ENCODE measurements at places on chromosomes 16 and 17. TPM values are rescaled to one million over a fixed set of nuclear protein-coding genes. Genes with fewer than 3 reads are reported as not detected.

GRCh38 chr17:19242323-19242722 is 5.2 kb downstream of the EPN2 start:
- no peaks in the 10 kb centered on the region for H3K36me3 ChIP-seq
- DNase-seq: no peak
- no peak overlapping the region for H3K4me3 ChIP-seq
- no peak overlapping the region for H3K27ac ChIP-seq
- peaks cover 21% of the 10 kb centered on the region for H3K4me1 ChIP-seq
- H3K27me3 ChIP-seq: no peaks in the 10 kb centered on the region

Gene FBXW10
- 0.20 TPM for polyA plus RNA-seq

DNA sequence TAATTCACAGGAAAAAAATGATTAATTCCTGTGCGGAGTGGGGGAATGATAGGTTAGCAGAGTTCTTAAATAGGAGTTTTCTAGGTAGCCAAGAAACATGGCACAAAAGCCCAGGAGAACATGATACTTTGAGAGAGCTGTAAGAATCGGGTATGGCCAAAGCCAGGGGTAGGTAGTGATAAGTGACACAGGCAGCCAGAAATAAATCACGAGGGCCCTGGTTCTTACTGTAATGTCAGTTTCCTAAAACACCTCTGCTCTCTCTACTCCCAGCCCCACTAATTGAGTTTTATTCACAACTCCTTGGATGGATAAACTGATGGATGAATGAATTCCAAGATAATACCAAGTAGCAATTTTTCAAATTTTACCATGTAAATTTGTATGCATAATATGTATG is 54.1 kb downstream of the VAT1L start:
- DNase-seq: no peak
- H3K27ac ChIP-seq: no peak overlapping the region
- H3K4me1 ChIP-seq: no peaks in the 10 kb centered on the region
- no peaks in the 10 kb centered on the region for H3K36me3 ChIP-seq
- no peak overlapping the region for H3K4me3 ChIP-seq

Gene IRX3
- polyA plus RNA-seq: 0.53 TPM

- no peak for DNase-seq
- no peaks in the 10 kb centered on the region for H3K4me1 ChIP-seq
- no peaks in the 10 kb centered on the region for H3K27me3 ChIP-seq
- no peak overlapping the region for H3K27ac ChIP-seq
These were observed 55.9 kb upstream of the CLEC18B start for GRCh38 chr16:74477226-74477625.

Gene GUCY2D
- 0.14 TPM for polyA plus RNA-seq

Gene ATXN2L
- 23.1 TPM for polyA plus RNA-seq

Gene ARL17A
- polyA plus RNA-seq: 1.2 TPM

Gene BMERB1
- 9.7 TPM for polyA plus RNA-seq

Gene TPSG1
- 0.55 TPM for polyA plus RNA-seq

DNA sequence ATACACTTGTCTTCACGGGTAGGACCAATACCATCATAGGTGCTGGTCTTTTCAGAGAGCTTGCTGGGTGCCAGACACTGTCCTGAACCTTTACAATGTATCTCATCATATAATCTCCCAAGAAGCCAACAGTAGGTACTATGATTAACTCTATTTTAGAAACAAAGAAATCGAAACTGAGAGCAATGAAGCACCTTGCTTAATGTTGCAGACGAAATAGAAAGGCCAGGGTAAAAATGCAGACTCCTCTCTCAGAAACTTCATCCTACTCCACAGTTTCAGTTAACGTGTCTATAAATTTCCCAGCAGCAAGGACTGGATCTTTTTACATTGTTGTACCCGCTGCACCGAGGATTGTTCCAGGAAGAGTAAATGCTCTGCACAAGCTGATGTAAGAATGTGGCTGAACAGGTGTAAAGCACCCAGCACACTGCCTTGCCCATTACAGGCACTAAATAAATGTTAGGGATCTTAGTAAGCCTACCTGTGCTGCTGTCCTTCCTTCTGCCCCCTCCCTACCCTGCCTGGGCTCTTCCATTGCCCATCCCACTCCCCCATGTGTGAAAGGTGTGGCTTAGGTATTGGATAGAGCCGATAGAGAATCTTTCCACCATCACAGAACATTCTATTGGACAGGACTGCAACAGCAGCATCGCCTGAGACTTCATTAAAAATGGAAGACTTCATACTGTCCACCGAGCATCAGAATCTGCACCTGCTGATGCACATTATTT is 476.7 kb downstream of the SOX9 start:
- no peak overlapping the region for H3K27ac ChIP-seq
- H3K27me3 ChIP-seq: no peaks in the 10 kb centered on the region
- no peak for DNase-seq
- peaks cover 6% of the 10 kb centered on the region for H3K4me1 ChIP-seq
- no peak overlapping the region for H3K4me3 ChIP-seq

- H3K4me1 ChIP-seq: no peaks in the 10 kb centered on the region
- no peak for DNase-seq
- no peak overlapping the region for H3K27ac ChIP-seq
- H3K27me3 ChIP-seq: no peaks in the 10 kb centered on the region
- no peak overlapping the region for H3K4me3 ChIP-seq
These were observed 88.4 kb upstream of the ATF7IP2 start for GRCh38 chr16:10297341-10298006.

- peaks cover 21% of the 10 kb centered on the region for H3K4me1 ChIP-seq
- H3K36me3 ChIP-seq: peaks cover 38% of the 10 kb centered on the region
- H3K27me3 ChIP-seq: no peaks in the 10 kb centered on the region
- no peak overlapping the region for H3K4me3 ChIP-seq
- no peak overlapping the region for H3K27ac ChIP-seq
These were observed 15.7 kb downstream of the ALDH3A2 start for GRCh38 chr17:19664136-19664820.

Gene FAM20A
- 54.4 TPM for polyA plus RNA-seq

DNA sequence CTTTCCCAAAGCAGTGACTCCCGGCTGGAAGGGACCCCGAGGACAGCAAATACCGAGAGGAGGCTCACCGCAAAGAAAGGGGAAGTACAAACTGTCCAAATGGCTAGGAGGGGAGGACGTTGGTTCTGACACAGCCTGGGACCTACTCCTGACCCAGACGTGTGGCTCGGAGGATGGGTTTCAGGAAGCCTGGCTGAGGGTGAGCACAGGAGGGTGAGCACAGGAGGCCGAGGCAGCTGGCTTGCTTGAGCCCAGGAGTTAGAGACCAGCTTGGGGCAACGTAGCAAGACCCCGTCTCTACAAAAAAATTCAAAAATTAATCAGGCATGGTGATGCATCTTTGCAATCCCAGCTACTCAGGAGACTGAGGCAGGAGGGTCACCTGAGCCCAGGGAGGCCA is 83.2 kb downstream of the C16orf78 start:
- no peaks in the 10 kb centered on the region for H3K36me3 ChIP-seq
- no peaks in the 10 kb centered on the region for H3K4me1 ChIP-seq
- no peak overlapping the region for H3K27ac ChIP-seq
- no peak for DNase-seq
- H3K27me3 ChIP-seq: no peaks in the 10 kb centered on the region

Gene TAC4
- polyA plus RNA-seq: not detected

GRCh38 chr16:5018793-5019192 is 14.9 kb downstream of the NAGPA start:
- H3K27me3 ChIP-seq: no peaks in the 10 kb centered on the region
- H3K4me3 ChIP-seq: no peak overlapping the region

GRCh38 chr16:28879261-28879840 is 1.1 kb downstream of the ATP2A1 start:
- H3K27ac ChIP-seq: no peak overlapping the region
- H3K27me3 ChIP-seq: no peaks in the 10 kb centered on the region
- peaks cover 12% of the 10 kb centered on the region for H3K4me1 ChIP-seq
- H3K4me3 ChIP-seq: peak overlapping the region; percentile 63

Gene TAT
- 540 TPM for polyA plus RNA-seq

Gene COQ9
- 50.2 TPM for polyA plus RNA-seq

Gene CCL14
- polyA plus RNA-seq: 68.7 TPM

- peaks cover 14% of the 10 kb centered on the region for H3K4me1 ChIP-seq
- H3K36me3 ChIP-seq: peaks cover 1% of the 10 kb centered on the region
- H3K27ac ChIP-seq: peak overlapping the region; percentile 80
- no peak for DNase-seq
- H3K4me3 ChIP-seq: no peak overlapping the region
These were observed 67.9 kb downstream of the HIC1 start for GRCh38 chr17:2122641-2123302.

Gene DNASE1L2
- 0.13 TPM for polyA plus RNA-seq

Gene CCDC182
- not detected for polyA plus RNA-seq

- no peak overlapping the region for H3K27ac ChIP-seq
- DNase-seq: no peak
- H3K4me1 ChIP-seq: no peaks in the 10 kb centered on the region
- no peaks in the 10 kb centered on the region for H3K27me3 ChIP-seq
- H3K4me3 ChIP-seq: no peak overlapping the region
- no peaks in the 10 kb centered on the region for H3K36me3 ChIP-seq
These were observed 265.0 kb downstream of the RBFOX1 start for GRCh38 chr16:7597677-7598076.

Gene CCL18
- polyA plus RNA-seq: 0.22 TPM

GRCh38 chr17:57899822-57900221 is 50.0 kb upstream of the MRPS23 start:
- DNase-seq: no peak
- H3K27me3 ChIP-seq: no peaks in the 10 kb centered on the region
- H3K4me3 ChIP-seq: no peak overlapping the region
- H3K4me1 ChIP-seq: peaks cover 12% of the 10 kb centered on the region
- no peak overlapping the region for H3K27ac ChIP-seq

DNA sequence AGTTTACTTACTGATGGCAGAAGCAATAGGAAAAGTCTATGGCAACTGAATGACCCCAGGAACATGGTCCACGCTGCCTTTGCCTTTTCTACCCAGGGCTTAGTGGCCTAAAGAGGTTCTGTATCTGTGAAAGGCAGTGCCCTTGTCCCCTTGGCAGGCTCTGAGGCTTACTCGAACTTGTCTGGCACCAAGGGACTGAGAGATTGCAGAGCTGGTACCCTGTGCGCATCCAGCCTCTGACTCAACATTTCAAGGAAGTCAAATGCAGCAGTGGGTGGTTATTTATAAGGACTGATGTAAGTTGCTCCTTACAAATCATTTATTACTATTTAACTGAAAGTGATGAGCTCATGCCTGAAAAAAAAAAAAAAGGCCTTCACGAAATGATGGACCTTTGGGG is 299.9 kb upstream of the MYOCD start:
- no peaks in the 10 kb centered on the region for H3K4me1 ChIP-seq
- no peaks in the 10 kb centered on the region for H3K36me3 ChIP-seq

DNA sequence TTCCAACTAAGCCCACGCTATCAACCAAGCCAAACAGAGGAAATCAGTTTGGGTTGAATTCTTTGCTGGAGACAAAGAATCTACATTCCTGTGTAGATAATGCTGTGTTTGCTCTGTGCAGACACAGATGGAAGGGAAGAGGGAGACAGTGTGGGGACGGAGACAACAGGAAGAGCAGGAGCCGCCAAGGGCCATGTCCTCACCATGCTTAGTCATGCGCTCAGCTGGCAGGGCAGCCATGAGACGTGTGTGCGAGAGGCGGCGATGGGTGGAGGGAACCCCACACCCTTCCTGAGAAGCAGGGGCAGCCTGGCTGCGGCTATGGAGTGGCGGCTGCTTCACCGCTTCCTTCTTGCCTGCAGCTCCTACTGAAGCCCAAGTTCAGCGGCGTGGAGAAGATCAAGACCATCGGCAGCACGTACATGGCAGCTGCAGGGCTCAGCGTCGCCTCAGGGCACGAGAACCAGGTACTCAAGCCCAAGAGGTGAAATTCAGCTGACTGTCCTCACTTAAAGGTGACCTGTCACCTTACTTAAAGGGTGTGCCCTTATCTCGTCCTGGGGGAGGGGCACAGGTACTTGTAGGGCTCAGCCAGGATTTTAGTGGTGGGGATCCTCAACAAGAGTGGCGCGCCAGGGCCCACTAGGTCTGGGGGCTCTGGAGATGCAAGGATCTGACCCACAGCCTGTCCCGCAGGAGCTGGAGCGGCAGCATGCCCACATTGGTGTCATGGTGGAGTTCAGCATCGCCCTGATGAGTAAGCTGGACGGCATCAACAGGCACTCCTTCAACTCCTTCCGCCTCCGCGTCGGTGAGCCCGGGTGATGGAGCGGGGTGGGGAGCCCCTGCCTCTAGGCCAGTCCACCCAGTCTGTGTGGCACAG is 47.5 kb downstream of the ADCY7 start:
- H3K27ac ChIP-seq: peak overlapping the region; percentile 9
- peak; percentile 65 for DNase-seq
- H3K27me3 ChIP-seq: no peaks in the 10 kb centered on the region
- no peak overlapping the region for H3K4me3 ChIP-seq
- peaks cover 37% of the 10 kb centered on the region for H3K36me3 ChIP-seq
- H3K4me1 ChIP-seq: no peaks in the 10 kb centered on the region

DNA sequence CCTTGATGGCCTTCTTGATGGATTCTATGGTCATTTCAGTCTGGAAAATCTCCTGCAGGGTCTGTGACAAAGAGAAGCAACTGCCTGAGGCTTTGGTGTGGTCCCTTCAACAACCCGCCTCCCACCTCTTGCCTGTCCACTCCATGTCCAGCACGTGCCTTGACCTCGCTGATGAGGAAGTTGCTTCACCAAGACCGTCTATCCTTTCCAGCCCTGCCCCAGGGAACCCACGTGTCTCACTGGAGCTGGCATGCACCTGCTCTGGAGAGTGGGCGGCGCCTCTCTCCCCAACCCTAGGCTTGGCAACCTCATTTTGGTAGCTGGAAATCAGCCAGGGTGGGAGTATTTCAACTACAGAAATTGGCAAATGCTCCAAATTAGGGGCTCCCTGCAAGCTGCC is 32.6 kb downstream of the TEKT3 start:
- no peak overlapping the region for H3K4me3 ChIP-seq
- H3K27me3 ChIP-seq: peaks cover 4% of the 10 kb centered on the region
- no peaks in the 10 kb centered on the region for H3K36me3 ChIP-seq
- DNase-seq: no peak
- H3K4me1 ChIP-seq: no peaks in the 10 kb centered on the region

- H3K4me1 ChIP-seq: no peaks in the 10 kb centered on the region
- no peaks in the 10 kb centered on the region for H3K27me3 ChIP-seq
- peaks cover 11% of the 10 kb centered on the region for H3K36me3 ChIP-seq
- H3K27ac ChIP-seq: no peak overlapping the region
- H3K4me3 ChIP-seq: no peak overlapping the region
These were observed 51.2 kb downstream of the CLEC16A start for GRCh38 chr16:10995565-10995964.

GRCh38 chr16:2952679-2953078 is 11.4 kb upstream of the KREMEN2 start:
- no peak overlapping the region for H3K4me3 ChIP-seq
- H3K36me3 ChIP-seq: peaks cover 10% of the 10 kb centered on the region
- no peaks in the 10 kb centered on the region for H3K4me1 ChIP-seq
- H3K27ac ChIP-seq: no peak overlapping the region
- peaks cover 2% of the 10 kb centered on the region for H3K27me3 ChIP-seq
- DNase-seq: no peak

Gene NME2
- 310 TPM for polyA plus RNA-seq

Gene MAPT
- 0.67 TPM for polyA plus RNA-seq

GRCh38 chr16:26762594-26762993 is 304.1 kb upstream of the C16orf82 start:
- H3K27me3 ChIP-seq: no peaks in the 10 kb centered on the region
- no peak overlapping the region for H3K27ac ChIP-seq
- no peaks in the 10 kb centered on the region for H3K36me3 ChIP-seq
- no peaks in the 10 kb centered on the region for H3K4me1 ChIP-seq
- DNase-seq: no peak
- no peak overlapping the region for H3K4me3 ChIP-seq
